ENCODE measurements at places on chromosomes 6 and 20.
A peak's percentile ranks its signal among the peaks of the same experiment; 100 is the strongest.

- DNase-seq: no peak
These were observed 92.1 kb downstream of the SYNJ2 start for GRCh38 chr6:158073776-158074175.

DNA sequence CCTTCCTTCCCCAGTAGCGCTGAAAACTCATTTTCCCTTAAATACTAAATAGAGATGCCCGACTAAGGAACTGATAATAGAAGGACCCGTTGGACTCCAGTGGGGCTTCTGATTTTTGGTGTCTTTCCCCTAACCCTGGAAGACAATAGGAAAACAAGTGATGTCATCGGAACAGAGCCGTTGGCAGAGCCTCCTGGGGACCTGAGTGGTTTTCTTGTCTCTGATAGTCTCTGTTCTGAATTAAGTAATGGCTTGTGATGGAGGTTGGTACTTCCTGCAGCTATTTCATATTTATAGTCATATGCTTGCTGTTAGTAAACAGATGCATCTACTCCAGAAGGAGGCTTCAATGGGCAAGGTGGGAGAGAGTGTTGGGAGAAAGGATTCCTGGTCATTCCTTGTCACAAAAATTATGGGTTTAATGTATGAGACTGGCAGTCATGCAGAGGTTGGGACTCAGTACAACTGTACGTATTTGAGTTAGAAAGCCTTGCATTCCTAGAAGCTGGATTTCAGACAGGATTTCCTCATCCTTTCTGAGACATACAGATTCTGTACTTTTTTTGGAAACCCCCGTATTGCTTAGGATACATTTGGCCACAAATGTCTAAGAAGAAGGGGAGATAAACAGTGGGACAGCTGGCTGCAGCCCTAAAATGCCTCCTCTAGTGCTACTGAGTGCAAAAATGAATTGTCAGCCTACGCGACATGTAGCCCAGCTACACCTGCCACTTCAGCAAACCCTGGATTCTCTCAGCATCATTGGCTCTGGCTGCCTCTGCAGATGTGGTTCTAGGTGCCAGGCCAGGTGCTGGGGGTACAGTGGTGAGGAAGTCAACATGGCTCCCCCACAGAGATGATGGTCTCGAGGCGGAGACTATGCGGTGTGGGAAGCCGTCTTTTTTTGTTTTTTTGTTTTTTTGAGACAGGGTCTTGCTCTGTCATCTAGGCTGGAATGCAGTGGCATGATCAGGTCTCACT is 38.1 kb downstream of the CDS2 start:
- no peak for DNase-seq

- DNase-seq: no peak
These were observed 46.6 kb upstream of the RNF24 start for GRCh38 chr20:4061987-4062386.

- peak; percentile 99 for DNase-seq
These were observed 89.7 kb upstream of the EPB41L1 start for GRCh38 chr20:36064658-36065426.

- no peak for DNase-seq
These were observed 53.6 kb upstream of the BCLAF1 start for GRCh38 chr6:136343275-136343674.

- DNase-seq: no peak
These were observed 10.2 kb downstream of the SLC29A1 start for GRCh38 chr6:44233567-44234100.

DNA sequence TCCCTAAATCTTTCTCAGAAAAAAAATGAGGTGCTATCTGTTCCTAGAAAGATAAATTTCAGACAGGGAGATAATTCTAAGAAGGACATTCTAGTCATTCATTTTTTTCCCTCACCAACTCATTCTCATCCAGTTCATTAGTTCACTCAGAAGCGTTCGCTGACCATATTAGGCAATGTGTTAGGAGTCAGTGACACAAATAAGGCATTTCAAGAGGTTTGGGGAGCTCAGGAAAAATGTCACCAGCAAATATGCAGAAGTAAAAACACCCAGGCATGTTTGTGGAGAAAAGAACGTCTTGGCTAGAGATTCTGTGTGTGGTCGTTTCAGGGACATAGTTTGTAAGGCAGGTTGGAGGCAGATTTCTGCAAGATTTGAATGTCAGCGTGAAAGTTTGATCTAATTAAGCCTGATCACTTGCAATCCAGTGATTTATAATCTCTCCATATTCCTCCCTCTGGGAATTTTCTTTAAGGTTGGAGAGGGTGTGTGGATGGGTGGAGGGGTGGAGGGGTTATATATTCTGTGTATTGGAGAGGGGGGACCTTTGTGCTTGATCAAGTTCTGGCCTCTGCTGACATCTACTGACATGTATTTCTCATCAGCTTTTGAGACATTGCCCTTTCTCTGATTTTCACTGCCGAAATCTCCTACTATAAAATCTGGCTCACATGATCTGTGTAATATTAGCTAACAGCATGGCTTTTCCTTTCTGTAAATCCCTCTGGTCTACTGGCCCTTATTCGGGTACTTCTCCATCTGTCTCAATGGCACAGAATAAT is 3.6 kb downstream of the MYCT1 start:
- DNase-seq: no peak

DNA sequence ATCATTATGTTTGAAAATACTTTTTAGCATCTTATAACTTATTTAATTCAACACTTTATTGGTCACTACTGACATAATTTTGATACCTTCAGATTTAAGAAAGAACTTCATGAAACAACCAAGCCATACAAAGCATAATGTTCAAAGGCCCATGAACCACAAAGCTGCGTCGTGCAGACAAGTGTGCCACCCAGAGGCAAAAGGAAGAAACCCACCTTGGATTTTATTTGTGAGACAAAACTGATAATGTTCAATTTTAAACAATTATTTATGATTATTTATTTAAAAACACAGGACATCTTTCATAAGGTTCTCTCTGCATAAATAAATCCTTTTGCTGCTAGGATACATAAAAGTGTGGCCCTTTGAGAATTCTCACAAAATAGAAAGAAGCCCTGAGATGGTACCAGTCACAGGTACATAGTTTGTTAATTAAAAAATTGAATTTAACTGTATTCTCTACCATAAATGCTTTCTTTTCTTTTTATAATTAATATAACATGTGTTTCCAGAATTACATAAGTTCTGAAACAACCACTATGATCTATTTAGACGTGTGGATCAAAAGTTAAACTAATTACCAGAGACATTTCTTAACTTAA is 143.7 kb downstream of the RALGAPA2 start:
- DNase-seq: peak; percentile 24

DNA sequence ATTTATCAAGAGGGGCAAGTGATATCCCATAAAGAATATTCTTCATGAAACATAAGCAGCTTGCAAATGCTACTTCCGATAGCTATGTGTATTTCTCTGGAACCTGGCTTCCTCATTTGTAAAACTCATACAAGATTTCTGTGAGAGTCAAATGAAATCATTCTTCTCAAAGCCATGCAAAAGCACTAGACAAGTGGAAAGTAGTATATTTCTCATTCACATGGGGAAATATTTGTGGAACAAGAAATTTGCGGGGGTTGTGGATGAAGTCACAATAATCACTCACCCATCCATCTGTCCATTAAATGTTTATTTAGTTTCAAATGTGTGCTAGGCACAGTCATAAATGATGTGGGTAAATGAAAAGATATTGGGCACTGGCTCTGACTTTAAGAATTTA is 150.5 kb downstream of the IPCEF1 start:
- DNase-seq: no peak

DNA sequence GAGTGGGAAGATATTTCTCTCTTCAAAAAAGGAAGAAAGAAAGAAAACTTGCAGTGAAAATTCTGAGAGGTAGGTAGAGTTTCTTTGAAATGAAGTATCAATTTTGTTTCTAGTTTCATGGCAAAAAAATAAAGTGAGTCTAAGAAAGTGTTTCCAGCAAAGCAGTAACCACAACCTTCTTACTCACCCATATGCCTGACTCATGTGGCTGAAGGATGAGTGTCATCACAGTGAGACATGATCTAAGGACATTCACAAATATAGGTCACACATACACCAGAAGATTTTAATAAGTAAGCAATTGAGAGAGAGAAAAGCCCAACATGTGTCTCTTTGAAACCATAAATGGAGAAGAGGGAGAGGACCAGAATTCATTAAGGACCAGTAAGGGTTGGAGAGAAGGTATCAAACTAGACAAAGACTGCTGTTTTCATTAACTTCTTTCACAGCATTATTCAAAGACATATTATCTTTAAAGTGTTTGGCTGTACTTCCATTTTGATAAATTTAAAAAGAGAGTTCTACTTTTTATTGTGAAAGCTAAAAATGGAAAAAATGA is 169.5 kb downstream of the FRK start:
- no peak for DNase-seq

GRCh38 chr6:13273931-13274706 is 54.2 kb downstream of the TBC1D7 start:
- no peak for DNase-seq

DNA sequence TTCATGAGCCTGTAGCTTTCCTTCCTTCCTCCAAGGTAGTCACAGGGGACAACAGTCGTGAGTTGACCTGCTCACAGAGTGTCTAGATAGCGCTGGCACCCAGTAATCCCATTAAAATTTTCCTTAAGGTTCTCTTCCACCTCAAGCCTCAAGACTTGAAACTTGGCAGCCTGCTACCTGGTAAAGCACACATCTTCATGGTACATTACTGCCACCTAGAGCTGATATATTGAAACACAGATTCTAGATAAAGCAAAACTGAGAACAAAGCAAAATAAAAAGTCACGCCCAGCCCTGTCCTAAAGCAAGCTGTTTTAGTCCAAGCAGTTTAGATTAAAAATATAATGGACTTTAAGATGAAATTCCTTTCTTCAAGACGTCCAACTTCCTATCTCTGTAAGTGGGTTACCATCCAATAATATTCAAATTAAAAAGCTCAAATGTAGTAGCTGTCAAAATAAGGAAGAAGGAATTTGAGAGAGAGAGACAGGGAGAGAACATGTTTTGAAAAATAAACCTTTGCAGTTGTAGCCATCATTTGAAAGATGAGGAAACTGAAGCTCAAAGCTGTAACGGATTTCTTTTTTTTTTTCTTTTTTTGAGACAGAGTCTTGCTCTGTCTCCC is 50.7 kb upstream of the CD83 start:
- DNase-seq: peak; percentile 22

DNA sequence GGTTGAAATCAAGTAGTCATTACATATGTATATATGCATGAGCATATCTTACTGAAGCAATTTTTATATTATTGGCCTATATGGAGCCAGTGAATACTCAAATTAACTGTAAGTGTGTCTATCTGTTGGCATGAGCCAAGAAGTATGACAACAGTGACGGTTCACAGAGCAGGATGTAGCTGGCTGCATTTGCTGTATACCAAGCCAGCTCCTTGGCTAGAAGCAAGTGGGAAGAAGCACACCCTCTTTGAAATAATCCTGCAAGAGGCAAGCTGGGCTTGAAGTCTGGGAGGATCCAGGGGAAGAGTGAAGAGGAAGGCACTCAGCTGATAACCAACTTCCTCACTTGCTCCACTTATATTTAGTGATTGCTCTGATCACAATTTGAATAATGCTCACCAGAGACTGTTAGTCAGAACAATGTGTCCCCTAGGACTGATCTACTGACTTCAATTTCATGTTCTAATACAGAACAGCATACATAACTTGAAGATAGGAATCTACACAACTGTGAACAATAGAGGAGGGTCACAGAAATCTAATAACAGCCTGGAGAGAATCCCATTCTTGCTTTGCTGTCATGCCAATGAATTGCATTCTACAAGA is 497.3 kb downstream of the PRKN start:
- no peak for DNase-seq

- DNase-seq: no peak
These were observed 176.1 kb downstream of the TTLL2 start for GRCh38 chr6:167500961-167501360.

DNA sequence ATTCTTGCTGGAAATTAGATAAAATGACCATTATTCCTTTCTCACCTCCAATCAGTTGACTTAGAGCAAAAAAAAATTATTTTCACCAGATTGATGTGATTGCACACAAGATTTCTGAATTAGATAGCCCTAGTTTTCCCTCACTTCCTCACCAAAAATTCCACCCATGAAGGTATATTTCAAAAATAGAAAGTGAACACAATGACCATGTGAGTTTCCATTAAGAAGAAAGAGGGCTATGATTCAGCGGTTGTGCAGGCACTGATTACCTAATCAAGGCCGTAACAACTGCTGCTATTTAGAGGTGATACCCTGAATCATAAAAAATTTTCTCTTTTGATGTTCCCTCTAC is 19.5 kb upstream of the RALGAPA2 start:
- no peak for DNase-seq

- no peak for DNase-seq
These were observed 71.5 kb upstream of the RIPOR2 start for GRCh38 chr6:25007269-25007699.

DNA sequence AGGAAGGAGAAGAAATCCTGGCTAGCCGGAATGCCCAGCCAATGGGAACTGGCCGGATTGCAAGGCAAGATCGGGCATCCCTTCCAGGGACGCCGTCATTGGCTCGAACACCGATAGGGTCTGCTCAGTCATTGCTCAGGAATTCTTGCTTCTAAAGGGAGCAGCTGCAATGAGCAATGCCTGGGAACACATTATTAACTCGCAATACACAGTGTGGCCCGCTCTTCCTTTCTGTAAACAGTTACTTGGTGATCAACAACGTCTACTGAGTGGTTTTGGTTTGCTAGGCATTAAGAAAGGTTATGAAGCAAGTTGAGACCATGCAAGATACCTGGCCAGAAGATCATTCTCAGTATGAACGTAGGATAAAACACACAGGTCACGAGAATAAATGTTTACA is 165.4 kb upstream of the CITED2 start:
- DNase-seq: no peak

Data from nephron progenitor cell (in vitro differentiated cells).